ENCODE measurements at places on chromosomes 4 and X.

DNA sequence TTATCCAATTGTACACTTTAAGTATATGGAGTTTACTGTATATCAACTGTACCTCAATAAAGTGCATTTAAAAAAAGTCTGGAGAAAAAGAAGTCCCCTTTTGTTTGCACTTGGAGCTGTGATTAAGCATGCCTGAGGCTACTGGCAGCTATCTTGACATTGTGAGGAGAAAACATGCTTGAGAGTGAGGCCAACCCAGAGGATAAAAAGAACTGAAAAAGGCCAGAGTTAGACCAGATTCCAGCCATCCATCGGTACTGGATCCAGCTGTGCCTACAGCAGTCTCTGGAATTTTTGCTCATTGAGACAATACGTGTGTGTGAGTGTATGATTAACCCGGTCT is 57.4 kb downstream of the LGI2 start:
- DNase-seq, result no peak

GRCh38 chr4:164894702-164895101 is 17.7 kb downstream of the APELA start:
- DNase-seq, result no peak

- no peak for DNase-seq
Observed at GRCh38 chrX:38175139-38175538, 45.5 kb downstream of the SRPX start.

- DNase-seq, result no peak
Observed at GRCh38 chr4:89356086-89356485, 48.5 kb upstream of the GPRIN3 start.

- DNase-seq, result no peak
Observed at GRCh38 chr4:48899950-48900349, 6.6 kb downstream of the OCIAD2 start.

DNA sequence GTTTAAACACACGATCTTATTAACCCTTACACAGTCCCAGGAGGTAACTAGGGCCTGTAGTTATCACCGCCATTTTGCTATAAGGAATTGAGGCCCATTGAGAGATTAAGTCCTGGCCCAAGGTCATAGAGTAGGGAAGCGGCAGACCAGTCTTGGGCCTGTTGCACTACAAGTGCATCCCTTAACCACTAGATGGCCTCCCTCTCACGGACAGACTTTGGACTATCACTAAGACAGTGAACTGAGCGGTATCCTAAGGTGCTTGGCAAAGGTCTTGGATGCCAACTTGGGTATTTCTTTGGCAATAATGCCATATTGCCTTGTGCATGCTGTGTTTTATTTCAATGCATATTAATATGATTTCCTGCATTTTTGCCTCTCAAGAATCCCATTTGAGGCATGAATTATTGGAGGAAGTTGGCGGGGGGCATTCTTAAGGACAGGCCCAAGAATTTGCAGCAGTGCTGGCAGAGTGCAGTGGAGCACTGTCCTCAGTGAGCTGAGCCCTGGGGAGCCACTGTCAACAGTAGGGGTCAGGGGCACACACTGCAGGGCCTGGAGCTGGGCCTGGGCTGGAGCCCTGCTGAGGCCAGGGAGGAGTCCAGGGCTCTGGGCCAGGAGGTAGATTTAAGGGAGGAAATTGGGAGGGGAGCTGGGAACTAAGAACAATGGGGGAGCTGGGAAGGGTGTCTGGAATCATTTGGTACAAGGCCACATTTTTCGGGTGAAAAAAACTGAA is 147.4 kb downstream of the SMIM20 start:
- no peak for DNase-seq

DNA sequence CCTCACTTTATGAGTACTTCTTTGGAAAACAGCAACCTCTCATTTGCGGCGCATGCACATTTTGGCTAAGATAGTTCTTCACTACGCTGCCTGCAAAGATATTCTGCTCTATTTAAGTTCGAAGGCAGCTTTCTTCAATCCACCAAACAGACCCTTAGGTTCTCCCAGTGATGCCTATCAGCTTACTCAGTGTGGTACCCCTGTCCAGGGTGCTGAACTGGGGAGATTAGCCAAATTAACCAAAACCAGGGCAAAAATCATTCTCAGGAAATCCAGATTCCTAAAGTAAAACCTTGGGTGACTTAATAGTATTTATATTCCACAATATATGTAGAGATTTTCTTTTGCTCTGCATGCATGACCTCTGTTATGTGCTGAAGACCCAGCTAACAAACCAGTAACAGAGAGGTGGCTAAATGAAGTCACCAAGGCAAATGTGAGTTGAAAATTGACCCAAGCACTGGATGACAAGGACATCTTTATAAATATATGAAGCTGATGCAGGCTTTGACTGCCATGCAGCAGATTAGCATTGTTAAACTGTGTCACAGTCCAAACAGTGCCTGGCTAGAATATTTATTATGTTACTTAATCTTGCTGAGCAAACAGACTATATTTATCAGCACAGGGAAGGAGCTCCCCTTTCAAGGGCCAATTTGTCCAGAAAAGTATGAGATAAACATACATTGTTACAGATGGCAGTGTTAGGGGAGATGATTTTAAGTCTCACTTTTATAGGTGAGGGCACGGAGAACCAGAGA is 418.2 kb downstream of the STIM2 start:
- DNase-seq, result no peak

GRCh38 chr4:16351161-16351560 is 124.9 kb upstream of the TAPT1 start:
- DNase-seq, result no peak

DNA sequence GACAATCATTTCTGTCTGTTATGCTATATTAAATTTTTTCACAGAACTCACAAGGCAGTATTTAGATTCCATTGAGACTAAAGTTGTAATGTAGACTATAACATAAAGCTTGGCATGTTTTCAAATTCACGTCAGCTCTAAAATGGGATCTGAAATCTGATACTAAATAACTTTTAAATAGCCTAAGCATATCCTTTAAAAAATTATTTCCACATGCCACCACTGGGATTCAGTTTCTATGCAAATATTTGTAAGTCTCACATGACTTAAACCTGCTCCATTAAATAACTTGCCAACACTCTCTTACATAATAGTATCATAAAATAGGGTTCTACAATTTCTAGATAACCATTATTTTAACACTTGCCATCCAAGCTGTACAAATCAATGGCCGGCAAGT is 32.4 kb downstream of the KLHL8 start:
- no peak for DNase-seq

- DNase-seq, result no peak
Observed at GRCh38 chrX:4588893-4589292, 875.4 kb upstream of the PRKX start.

GRCh38 chr4:127648061-127648460 is 15.3 kb downstream of the INTU start:
- no peak for DNase-seq

DNA sequence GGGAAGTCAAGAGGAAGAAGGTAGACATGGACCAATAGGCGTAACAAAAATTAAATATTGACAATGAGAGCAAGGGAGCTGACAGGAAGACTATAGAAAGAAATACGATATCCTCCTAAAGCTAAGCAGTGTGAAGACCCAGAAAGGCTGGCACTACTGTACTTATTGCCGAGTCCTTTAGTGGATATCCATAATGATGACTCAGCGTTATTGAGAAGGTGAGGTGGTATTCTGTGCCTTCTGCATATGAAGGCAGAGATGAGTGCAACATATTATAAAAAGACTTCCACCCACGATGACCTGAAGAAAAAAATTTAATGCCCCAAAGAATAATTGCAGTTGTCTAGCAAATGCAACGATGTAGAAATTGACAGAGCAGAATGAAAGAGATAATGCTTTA is 13.0 kb upstream of the MCF2 start:
- no peak for DNase-seq

- DNase-seq, result no peak
Observed at GRCh38 chr4:1038948-1039492, 27.6 kb downstream of the FGFRL1 start.

DNA sequence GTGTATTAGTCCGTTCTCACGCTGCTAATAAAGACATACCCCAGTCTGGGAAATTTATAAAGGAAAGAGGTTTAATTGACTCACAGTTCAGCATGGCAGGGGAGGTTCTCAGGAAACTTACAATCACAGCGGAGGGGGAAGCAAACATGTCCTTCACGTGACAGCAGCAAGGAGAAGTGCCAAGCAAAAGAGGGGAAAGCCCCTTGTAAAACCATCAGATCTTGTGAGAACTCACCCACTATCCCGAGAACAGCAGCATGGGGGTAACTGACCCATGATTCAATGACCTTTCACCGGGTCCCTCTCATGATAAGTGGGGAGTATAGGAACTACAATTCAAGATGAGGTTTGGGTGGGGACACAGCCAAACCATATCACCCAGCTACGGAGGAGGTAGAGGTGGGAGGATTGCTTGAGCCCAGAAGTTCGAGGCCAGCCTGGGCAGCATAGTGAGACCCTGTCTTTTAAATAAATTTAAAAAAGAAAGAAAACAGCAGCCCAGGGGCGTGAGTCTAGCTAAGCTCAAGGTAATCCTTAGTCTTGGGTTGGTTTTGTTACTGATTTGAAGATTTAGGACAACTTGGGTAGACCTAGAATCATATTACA is 46.4 kb upstream of the TMEM131L start:
- no peak for DNase-seq

GRCh38 chr4:4783847-4784246 is 75.6 kb upstream of the MSX1 start:
- DNase-seq, result no peak

- DNase-seq, result no peak
Observed at GRCh38 chr4:131091896-131092295, 1995.9 kb downstream of the C4orf33 start.

DNA sequence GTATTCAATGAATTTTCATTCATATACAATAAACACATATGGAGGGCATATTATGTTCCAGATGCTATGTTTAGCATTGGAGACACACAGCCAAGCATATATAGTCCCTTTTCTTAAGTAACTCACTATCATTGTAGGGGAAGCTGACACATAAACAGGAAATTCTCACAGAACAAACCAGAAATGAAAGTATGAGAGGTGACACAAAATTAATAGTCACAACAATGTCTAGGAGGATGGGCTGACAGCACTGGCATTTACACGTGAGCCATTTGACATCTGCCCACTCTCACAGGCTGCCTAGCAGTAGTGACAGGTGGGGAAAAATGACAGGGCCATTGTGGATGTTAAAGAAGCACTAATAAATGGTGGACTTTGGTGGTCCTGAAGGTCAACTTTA is 2.6 kb upstream of the CNOT6L start:
- no peak for DNase-seq

DNA sequence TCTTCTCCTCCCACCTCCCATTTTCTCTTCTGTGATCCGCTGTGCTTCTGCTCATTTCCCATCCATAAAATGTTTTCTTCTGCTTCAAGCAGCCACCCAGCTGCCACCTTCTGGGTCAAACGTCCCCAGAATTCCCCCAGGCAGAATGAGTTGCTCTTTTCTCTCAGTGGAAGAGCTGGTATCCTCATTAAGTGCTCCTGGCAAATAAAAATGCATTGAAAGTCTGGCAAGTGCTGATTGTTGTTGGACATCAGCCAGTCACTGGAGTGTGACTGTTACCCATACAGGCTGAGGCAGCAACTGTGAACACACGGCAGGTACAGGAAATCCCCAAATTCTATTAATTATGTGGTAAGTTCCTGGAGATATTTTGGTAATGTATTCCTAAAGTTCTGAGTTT is 52.6 kb downstream of the LIMCH1 start:
- no peak for DNase-seq

DNA sequence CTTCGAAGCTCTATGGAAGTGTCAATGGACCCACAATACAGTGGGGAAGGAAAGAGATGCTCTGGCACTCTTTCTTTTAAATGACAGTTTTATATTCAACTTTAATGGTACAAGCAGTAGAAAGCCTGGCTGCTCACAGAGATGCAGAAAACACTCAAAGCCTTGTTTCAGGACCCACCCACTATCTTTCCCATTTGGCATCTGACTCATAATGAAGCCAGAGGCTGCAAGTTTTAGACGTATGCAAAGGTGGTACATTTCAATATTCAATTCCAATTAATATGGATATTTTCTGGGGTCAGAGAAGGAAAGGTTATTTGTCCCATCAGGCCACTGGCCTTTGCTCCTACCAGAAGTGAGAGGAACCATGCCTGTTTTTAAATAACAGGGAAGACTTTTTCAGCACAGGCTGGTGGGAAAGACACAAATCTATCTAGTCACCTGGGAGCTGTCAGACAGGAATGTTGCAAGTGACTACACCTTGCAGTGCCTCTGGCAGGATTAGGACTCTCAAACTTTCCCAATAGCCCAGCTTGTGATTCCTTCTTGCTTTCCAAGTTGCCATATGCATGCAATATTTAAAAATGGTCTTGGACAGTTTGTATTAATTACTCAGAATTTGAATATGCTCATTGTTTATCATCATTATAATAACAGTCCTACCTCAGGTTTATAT is 70.0 kb upstream of the RAB40AL start:
- no peak for DNase-seq

DNA sequence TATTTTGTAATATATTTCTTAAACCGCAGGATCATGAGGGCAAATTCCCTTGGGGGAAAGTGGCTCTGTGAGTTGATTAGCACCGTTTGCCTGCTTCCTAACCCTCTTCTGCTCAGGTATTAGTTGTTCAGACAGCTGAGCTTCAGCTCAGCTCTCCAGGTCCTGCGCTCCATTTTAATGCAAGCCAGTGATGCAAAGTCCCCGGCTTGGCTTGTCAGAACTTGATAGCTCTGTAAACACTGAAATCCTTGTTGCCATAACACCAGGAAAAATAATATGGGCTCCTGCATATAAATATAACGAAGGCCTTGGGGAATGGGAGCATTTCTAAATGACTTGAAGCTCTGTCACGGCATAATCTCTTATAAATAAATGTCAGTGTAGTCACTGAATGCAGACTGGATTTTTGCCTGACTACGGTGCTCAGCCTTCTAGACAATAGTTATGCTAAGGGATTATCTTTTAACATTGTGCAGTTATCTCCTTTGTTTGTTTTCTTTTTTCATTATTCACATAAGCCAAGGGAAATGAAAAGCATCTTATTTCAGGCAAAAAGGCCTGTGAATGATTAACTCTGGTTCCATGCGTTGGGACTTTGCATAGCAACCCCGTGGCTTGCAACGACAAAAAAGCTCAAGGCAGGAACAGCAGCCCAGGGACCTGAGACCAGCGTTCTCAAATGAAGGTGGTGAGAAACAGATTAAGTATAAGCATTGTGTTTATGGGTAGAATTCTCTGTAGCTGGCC is 253.2 kb downstream of the SPRY1 start:
- no peak for DNase-seq

DNA sequence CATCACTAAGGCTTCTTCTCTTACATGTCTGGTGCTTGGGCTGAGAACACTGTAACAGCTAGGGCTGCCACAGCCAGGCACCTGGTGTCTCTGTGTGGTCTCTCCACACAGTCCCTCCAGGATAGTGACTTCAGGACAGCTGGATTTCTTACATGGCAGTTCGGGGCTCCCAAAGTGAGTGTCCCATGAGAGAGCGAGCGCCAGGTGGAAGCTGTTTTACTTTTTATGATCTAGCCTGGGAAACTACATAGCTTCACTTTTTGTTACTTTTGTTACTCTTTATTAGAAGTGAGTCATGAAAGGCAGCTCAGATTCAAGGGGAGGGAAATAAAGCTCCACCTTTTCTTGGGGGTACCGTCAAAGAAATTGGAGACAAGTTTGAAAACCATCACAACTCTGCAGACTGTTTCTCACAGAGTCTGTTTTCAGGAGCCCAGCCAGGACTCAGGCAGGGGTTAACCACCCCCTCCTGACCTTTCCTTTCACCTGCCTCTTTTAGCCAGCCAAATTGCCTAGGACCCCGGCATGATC is 373.0 kb downstream of the MID1IP1 start:
- no peak for DNase-seq

GRCh38 chr4:26321373-26322221 is 783 bp downstream of the RBPJ start:
- DNase-seq, result peak; percentile 47
